ENCODE measurements at places on chromosomes 4 and X.

DNA sequence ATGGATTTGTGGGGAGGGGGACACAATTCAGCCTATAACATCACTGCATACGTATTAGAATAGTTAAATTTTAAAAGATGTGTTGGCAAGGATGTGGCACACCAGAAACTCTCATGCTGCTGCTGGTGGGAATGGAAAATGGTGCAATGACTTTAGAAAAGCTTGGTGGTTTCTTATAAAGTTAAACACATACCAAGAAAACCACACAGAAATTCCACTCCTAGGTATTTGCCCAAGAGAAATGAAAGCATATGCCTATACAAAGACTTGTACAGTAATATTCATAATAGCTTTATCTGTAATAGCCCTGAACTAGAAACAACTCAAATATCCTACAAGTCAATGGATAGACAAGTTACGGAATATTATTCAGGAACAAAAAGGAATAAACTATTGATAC, 71.3 kb upstream of the PDHA1 start:
- DNase-seq: no peak

- no peak for DNase-seq
Measured at GRCh38 chr4:7336732-7337131, 98.0 kb downstream of the PSAPL1 start.

DNA sequence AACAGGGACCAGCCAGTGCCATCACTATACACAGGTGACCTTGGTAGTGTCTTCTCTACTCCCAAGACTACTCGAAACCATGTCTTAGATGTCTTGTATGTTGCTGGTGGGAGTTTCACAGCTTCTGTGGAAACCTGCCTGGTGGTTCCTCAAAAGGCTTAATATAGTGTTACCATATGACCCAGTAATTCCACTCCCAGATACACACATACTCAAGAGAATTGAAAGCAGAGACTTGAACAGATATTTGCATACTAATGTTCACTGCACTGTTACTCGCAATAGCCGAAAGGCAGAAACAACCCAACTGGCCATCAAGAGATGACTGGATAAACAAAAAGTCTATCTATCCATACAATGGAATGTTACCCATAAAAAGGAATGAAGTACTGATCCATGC, 3.1 kb downstream of the TFDP3 start:
- no peak for DNase-seq

DNA sequence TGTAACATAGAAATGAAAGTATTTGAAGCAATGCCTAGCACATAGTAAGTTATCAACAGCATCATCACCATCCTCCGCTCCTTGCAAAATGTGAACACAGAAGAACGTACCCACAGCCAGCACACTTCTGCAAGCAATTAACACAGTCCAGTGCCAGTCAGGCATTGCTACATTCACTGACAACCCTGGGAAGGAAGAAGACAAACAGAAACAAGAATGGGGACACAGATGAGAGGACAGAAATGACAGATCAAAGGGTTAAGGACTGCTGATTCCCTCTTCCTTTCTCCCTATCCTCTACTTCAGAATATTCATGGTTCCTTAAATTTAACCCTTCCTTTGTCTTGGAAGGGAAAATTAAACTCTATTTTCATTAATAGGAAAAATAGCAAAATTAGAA, 53.1 kb downstream of the CHM start:
- no peak for DNase-seq

- no peak for DNase-seq
Measured at GRCh38 chr4:15434091-15434490, 6.3 kb downstream of the C1QTNF7 start.

DNA sequence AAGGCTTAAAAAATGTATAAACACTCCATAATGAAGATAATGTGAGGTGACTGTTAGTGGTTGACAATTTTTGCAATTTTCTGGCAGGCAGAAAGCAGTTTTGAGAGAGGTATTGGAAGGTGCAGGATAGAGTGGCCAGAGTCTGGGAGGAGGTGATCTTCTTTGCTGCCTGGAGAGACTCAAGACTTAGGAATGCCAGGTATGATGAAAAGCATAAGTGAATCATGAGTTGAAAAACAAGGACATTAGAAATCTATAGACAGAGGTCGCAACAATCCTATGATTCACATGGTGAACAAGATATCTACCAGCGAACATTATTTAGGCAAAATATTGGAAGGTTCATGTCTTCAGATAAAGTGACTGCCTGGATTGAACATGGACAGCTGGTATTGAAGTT, 118.5 kb downstream of the CFAP299 start:
- no peak for DNase-seq

- no peak for DNase-seq
Measured at GRCh38 chr4:5622596-5622995, 85.8 kb downstream of the EVC2 start.

DNA sequence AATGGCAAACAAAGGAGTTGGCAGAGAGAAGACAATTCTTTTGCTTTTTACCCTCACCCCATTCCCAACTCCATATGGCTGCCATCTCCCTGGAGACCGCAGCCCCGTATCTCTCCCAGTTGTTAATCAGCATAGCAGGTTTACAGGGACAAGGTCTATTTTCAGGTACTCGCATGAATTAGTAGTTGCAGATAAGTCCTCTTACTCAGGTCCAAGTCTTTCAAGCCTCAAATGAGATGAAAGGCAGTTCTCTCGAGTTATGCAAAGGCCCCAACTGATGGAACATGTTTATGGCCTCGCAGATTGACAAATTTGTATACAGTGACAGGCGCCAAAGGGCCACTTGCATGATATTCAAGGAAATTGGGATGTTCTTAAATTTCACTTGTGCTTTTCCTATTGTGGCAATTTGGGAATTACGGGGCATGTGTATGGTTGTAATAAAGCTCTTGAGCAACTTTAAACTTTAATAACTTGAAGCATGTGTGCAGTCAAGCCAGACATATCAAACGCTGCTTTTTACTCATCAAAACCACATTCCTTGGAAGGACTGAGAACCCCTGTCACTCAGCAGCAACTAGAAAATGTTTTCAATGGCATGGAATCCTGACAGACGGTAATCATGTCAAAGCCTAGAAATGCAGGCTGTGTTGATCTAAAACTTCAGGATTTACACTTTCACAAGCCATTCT, 45.1 kb downstream of the KDR start:
- DNase-seq: no peak
